ENCODE measurements at places on chromosomes 6 and 20.

GRCh38 chr6:74431873-74432580, 736.0 kb downstream of the CD109 start:
- DNase-seq: no peak

DNA sequence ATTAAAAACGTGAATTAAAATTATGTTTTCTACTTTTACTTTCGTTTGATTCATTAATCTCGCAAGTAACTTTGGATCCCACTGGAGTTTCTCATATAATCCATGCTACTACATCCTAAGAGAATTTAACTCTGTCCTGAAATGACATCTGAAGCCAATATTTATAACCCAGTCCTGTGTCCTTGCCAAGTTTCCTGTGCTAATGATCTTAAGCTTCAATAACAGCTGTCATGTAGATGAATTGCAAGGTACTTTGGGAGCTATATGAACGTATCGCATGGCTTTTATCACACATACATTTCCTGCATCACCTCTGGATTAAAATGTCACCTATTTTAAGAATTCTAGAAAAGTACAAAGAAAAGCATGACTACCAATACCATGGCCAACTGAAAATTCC, 833.8 kb upstream of the CITED2 start:
- DNase-seq: no peak

- DNase-seq: no peak
Observed at GRCh38 chr6:35128042-35128441, 13.1 kb downstream of the TCP11 start.

GRCh38 chr20:401682-402495, 6.2 kb upstream of the RBCK1 start:
- DNase-seq: no peak

- no peak for DNase-seq
Observed at GRCh38 chr6:7687145-7688111, 38.5 kb upstream of the BMP6 start.

- no peak for DNase-seq
Observed at GRCh38 chr6:29489286-29489685, 1.5 kb upstream of the MAS1L start.

GRCh38 chr20:46641424-46641823, 9.8 kb downstream of the SLC13A3 start:
- no peak for DNase-seq

DNA sequence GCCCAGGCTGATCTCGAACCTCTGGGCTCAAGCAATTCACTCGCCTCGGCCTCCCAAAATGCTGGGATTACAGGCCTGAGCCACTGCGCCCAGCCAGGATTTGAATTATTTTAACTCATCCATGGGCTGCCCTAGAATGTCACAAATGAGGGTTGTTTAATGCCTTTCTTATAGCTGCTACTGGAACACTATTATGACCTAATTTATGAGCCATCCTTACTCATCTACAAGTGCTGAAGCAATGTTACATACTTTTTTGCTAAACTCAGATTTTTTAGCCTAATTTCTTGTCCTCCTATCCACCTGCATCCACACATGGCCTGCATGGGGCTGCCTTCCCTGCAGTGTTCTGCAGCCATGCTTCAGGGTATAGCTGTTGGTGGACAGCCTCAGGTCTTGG, 59.9 kb downstream of the RTN4IP1 start:
- DNase-seq: no peak

DNA sequence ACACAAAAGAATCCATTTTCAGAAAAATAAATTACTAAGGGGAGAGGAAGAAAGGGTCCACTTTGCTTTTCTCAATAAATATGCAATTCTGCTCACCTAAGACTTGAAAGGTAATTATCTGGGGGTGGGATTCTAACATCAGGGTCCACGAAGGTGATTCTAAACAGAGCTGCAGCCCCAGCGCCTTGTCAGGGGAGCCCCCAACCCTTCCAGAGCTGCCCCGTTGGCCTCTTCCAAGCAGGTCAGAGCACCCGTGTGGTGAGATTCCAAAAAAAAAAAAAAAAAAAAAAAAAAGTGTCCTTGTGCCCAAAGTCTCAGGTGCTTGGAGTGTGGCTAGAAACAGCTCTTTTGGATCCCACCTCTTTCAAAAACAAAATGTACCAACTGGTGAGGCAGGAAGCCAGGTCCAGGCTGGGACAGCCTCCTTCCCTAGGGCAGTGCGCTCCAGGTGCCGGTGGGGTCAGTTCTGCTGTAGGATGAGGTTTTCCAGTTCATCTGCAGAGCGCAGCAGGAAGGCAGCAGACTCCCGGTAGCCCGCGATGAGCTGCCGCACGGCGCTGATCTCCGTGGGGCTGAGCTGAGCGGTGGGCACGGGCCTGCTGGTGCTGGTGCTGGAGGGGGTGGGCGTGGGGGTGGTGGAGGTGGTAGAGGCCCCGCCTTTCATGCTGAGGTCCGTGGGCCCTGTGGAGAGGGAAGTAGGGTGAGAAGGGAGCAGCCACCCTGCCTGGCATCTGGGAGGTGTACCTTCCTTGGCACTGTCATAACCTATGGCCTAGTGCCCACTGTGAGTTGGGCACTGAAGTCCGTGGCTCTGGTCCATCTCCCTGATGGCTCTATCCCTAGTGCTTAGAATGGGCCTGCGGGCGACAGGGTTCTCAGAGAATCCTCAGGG, 89.3 kb downstream of the ASXL1 start:
- DNase-seq: no peak

- no peak for DNase-seq
Observed at GRCh38 chr6:26657256-26657655, 2.3 kb downstream of the ZNF322 start.

GRCh38 chr20:31573555-31574321, 31.4 kb upstream of the ID1 start:
- no peak for DNase-seq

DNA sequence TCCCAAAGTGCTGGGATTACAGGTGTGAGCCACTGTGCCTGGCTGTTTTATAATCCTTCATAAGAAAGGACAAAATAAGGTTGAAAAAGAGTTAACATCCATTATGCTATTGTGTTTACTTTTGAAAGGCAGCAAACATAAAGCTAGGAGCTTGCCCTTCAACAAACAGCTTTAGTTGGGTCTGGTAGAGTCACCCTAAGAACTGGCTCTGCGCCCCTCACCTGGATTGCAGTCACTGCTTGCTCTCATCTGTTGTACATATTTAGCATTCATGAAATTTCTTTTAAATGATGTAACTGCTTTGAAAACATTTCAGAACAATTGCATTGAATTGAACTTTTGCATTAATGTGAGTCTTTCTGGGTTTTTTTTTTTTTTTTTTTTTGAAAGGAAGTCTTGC, 38.9 kb downstream of the JARID2 start:
- DNase-seq: no peak

GRCh38 chr6:158773581-158774449, 45.4 kb downstream of the EZR start:
- no peak for DNase-seq

DNA sequence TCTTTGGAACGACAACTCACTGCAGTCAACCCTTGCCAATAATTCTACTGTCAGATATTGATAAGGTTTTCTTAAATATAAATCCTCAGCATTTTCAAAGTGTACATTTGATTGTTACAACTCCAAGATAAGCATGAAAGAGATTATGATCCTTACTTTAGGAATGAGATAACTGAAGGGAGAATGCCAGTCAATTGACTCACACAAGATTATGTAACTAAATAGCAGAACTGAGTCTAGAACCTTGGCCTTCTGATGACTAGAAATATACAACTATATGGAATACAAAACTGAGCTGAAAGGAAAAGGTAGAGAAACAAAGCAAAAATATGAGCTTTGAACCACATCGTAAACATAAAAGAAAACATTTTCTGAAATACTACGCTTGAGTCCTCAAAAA, 26.9 kb upstream of the STXBP5 start:
- no peak for DNase-seq

GRCh38 chr6:6332811-6333244, 12.4 kb upstream of the F13A1 start:
- DNase-seq: no peak

DNA sequence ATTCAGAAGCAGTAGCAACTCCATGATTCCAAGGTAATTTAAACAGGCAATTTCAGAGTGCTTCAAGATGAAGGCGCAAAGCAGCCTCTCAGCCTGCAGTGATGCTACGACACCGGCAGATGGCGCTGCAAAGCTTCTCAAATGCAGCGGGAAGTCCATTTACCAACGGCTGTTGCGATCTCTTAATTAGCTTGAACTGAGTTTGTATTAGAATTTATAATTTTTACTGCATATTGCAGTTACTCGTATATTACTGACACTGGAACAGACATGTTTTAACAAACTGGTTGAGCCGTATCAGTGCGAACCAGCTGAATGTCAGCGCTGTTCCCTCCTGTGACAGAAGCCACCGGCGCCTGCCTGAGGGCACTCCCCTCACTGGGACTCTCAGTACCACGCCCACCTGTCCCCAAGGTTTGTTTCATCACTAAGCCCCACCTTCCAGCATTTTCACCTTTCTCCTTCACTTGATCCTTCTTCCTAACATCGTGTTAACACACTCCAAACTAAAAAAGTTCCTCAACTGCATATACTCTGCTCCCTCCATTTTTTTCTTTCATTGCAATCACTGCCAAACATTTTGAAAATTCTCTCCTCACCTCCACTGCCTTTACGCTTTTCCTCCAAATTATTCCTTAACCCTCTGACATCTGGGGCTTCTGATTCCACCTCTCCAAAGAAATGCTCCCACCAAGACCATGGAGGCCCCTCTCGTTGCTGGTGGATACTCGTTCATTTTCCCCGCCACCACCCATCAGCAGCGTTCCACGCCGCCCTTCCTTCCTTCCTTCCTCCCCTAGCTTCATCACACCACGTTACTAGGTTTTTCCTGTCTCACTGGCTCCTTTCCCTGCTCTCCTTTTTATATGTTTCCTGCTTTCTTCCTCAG, 14.5 kb downstream of the GNL1 start:
- DNase-seq: peak; percentile 84

DNA sequence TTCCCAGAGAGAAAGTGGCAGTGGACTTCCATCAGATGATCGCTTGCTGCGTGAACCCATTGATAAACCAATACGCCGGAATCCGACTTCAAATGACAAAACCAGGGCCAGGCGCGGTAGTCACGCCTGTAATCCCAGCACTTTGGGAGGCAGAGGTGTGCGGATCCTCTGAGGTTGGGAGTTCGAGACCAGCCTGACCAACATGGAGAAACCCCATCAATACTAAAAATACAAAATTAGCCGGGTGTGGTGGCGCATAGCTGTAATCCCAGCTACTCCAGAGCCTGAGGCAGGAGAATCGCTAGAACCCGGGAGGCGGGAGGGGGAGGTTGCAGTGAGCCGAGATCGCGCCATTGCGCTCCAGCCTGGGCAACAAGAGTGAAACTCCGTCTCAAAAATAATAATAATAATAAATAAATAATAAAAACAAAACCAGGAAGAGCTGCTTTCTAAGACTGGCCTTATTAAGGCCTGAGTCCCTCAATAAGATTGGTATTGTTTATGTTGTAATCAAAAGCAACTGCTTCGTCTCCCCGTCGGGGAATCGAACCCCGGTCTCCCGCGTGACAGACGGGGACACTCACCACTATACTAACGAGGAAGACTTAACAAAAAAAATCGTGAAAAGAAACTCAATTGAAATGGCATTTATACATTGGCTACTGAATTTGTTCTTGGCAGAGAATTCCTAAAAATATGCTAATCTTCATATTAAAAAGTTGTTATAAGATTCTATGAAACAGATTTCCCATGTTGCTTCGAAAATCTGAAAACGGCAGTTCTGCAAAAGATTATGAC, 110.2 kb upstream of the ZNF184 start:
- DNase-seq: no peak

DNA sequence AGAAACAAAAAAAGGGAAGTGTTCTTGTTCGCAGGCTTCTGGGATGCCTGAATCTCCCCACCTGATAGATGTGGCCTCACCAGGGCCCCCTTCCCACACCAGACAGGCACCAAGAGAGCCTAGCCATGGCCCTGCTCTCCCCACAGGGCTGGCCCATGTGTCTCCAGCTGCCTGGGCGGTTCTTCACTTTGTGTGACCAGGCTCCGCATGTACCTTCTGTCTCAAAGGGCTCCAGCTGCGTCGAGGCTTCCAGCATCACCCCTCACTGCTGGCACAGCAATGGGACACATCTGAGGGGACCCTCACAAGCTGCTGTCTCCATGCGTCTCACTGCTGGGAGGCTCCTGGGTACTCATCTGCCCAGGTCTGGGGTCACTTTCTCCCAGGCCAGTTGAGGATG, 362.9 kb downstream of the ZFAND3 start:
- no peak for DNase-seq

- DNase-seq: no peak
Observed at GRCh38 chr6:43082806-43083655, 6.9 kb downstream of the PTK7 start.

GRCh38 chr6:33091957-33092356, 16.2 kb downstream of the HLA-DPB1 start:
- DNase-seq: no peak
